Heart left ventricle (tissue), 16 donors: ENCODE measurements at places on chromosomes 3 and 15. TPM values are rescaled to one million over a fixed set of nuclear protein-coding genes. Genes with fewer than 3 reads are reported as not detected.

- no peaks in the 10 kb centered on the region for H3K27me3 ChIP-seq
- no peak for DNase-seq
- no peak overlapping the region for H3K27ac ChIP-seq
- H3K36me3 ChIP-seq, result no peaks in the 10 kb centered on the region
- H3K4me3 ChIP-seq, result no peak overlapping the region
- peaks cover 19% of the 10 kb centered on the region for H3K4me1 ChIP-seq
These were observed 35.6 kb upstream of the TLE3 start for GRCh38 chr15:70133296-70133695.

DNA sequence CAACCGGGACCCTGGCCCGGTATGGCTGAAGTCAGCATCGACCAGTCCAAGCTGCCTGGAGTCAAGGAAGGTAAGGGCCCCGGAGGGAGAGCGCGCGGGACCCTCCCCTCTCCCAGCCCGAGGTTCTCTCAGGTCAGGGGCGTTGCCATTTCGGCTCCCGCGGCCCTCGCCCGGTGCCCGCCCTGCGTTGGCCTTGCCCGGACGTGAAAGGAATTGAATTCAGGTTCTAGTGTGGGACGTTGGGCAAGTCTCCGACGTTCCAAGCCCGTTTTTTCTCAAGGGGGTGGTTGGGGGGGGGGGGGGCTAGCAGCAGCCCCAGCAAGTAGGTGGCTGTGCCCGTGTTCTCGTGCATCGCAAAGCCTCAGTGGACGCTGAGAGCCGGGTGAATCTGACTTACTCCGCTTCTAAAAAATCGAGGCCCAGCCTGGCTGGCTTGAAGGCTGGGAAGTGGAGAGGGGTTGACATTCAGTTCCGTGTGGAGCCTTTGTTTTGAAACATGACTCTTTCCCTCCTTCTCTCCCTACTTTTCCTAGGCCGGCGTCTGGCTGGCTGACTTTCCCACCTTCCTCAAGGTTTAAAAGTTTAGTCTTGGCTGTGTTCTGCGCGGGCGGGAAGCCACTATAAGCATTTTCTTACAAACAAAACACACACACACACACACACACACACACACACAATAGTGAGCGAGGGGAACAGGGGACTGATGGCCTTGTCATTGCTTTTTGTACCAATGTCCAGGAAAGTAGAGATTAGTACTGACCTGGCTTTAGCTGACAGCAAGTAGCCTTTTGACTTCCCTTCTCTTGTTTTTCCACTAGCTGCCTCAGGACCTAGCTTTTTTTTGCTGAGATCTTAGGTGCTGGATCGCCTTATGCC, at the start of gene UTS2B:
Gene UTS2B, minus strand, starts transcription at position 873 of the 876 bp plus-strand sequence. CDS start 48,337 bp downstream, outside the sequence.
- H3K4me1 ChIP-seq, result peaks cover 22% of the 10 kb centered on the region
- peak within 1 kb of the TSS; percentile 94 for H3K4me3 ChIP-seq
- peak; percentile 58 for DNase-seq
- no peaks in the 10 kb centered on the region for H3K36me3 ChIP-seq
- H3K27ac ChIP-seq, result peak within 1 kb of the TSS; percentile 98

- DNase-seq, result no peak
- H3K36me3 ChIP-seq, result no peaks in the 10 kb centered on the region
- H3K27ac ChIP-seq, result no peak overlapping the region
- no peak overlapping the region for H3K4me3 ChIP-seq
These were observed 44.4 kb upstream of the LARS2 start for GRCh38 chr3:45343947-45344346.

GRCh38 chr15:93520206-93520605, 431.2 kb upstream of the RGMA start:
- no peak overlapping the region for H3K4me3 ChIP-seq
- no peak overlapping the region for H3K27ac ChIP-seq
- H3K4me1 ChIP-seq, result no peaks in the 10 kb centered on the region
- DNase-seq, result no peak

DNA sequence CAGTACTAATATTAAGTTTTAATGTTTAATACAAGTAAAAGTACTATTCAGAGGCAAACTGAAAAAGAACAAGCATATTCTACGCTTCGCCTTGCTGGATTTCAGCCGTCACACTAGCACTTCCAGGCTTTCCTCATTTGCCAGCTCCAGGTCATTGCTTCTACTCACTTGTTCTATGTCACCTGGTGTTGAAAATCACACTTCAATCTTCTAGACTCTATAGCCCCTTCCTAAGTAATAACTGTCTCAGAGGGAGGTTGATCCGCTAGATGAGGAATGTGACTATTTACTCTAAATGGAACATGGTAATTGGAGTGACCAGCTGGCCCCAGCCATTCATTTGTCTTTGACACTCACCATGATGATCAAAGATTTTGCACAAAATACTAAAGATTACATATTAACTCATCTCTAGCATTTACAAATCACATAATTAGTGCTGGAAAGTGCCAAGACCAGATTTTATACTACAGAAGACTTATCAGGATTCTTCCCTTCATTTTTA, 92.0 kb downstream of the GAP43 start:
- H3K4me3 ChIP-seq, result no peak overlapping the region
- H3K27me3 ChIP-seq, result no peaks in the 10 kb centered on the region
- no peaks in the 10 kb centered on the region for H3K4me1 ChIP-seq

DNA sequence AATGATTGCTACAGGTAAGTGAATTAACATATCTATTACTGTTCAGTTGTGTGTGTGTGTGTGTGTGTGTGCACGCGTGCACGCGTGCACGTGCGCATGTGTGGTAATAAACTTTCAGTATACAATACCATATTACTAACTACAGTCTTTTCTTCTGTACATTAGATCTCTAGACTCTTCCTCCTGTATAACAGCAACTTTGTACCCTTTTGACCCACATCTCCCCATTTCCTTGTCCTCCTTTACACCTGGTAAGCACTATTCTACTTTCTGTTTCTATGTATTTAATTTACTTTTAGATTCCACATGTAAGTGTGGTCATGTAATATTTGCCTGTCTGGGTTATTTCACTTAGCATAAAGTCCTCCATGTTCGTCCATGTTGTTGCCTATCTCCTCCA, 29.1 kb upstream of the GOLIM4 start:
- no peak overlapping the region for H3K4me3 ChIP-seq
- no peaks in the 10 kb centered on the region for H3K36me3 ChIP-seq
- H3K27ac ChIP-seq, result no peak overlapping the region
- no peaks in the 10 kb centered on the region for H3K4me1 ChIP-seq
- no peaks in the 10 kb centered on the region for H3K27me3 ChIP-seq
- no peak for DNase-seq

- no peak overlapping the region for H3K4me3 ChIP-seq
- DNase-seq, result no peak
- H3K27me3 ChIP-seq, result no peaks in the 10 kb centered on the region
- no peak overlapping the region for H3K27ac ChIP-seq
- no peaks in the 10 kb centered on the region for H3K4me1 ChIP-seq
- H3K36me3 ChIP-seq, result no peaks in the 10 kb centered on the region
These were observed 87.0 kb downstream of the CFAP20DC start for GRCh38 chr3:58962816-58963215.

DNA sequence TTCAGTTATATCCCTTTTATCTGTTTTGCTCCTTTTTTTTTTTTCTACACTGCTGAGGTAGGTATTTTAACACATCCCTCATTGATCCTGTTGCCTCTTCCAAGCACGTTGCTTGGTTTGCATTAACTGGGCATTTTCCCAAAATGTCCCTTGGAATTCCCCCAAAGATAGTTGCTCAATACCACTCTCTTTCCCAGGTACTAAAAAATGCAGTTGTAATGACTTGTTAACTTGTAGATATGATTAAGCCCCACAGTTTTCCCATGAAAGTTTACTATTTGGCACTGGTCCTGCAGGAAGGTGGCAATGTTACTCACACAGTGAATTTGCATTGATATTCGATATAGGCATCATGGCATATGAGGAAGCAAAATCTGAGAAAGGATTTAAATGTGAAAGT, 67.1 kb downstream of the GRM7 start:
- H3K36me3 ChIP-seq, result no peaks in the 10 kb centered on the region
- no peaks in the 10 kb centered on the region for H3K4me1 ChIP-seq
- no peak for DNase-seq
- H3K27ac ChIP-seq, result no peak overlapping the region

DNA sequence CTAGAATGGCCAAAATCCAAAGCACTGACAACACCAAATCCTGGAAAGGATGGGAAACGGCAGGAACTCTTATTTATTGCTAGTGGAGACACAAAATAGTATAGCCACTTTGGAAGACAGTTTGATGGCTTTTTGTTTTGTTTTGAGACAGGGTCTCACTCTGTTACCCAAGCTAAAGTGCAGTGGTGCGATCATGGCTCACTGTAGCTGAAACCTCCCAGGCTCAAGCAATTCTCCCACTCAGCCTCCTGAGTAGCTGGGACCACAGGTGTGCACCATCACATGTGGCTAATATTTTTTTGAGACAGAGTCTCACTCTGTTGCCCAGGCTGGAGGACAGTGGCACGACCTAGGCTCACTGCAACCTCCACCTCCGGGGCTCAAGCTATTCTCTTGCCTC, 27.3 kb upstream of the GPR160 start:
- H3K4me3 ChIP-seq, result no peak overlapping the region
- DNase-seq, result no peak
- no peak overlapping the region for H3K27ac ChIP-seq
- no peaks in the 10 kb centered on the region for H3K36me3 ChIP-seq
- H3K4me1 ChIP-seq, result peaks cover 7% of the 10 kb centered on the region

GRCh38 chr15:98076021-98076816, 115.7 kb downstream of the ARRDC4 start:
- peak overlapping the region; percentile 16 for H3K27ac ChIP-seq
- no peaks in the 10 kb centered on the region for H3K27me3 ChIP-seq
- no peak overlapping the region for H3K4me3 ChIP-seq
- H3K36me3 ChIP-seq, result no peaks in the 10 kb centered on the region
- peak; percentile 65 for DNase-seq

GRCh38 chr3:65894679-65895453, 143.9 kb downstream of the MAGI1 start:
- no peak overlapping the region for H3K27ac ChIP-seq
- H3K4me1 ChIP-seq, result no peaks in the 10 kb centered on the region
- no peak overlapping the region for H3K4me3 ChIP-seq
- H3K36me3 ChIP-seq, result no peaks in the 10 kb centered on the region

- H3K27me3 ChIP-seq, result no peaks in the 10 kb centered on the region
- no peak for DNase-seq
- peaks cover 7% of the 10 kb centered on the region for H3K36me3 ChIP-seq
- H3K27ac ChIP-seq, result peak overlapping the region; percentile 76
- no peak overlapping the region for H3K4me3 ChIP-seq
These were observed 108.4 kb downstream of the OXNAD1 start for GRCh38 chr3:16373341-16373946.

DNA sequence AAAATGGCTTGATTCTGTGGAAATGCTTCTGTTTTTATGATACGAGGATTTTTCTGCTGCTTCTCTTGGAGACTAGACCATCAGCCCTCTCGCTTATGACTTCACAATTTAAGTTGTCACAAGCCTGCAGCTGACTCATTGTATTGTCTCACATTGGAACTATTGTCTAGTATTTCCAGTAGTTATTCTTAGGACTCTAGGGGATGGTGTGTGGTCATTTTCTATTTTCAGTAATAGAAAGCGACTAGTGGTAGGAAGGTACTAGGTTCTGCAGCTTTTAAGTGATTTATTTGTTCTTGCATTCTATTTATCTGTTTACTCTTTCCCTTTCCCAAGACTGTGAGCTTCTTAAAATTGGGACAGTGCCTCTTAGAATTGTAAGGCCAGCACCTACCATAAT, 66.3 kb upstream of the CRTC3 start:
- peaks cover 60% of the 10 kb centered on the region for H3K4me1 ChIP-seq
- H3K27ac ChIP-seq, result peak overlapping the region; percentile 78
- no peak overlapping the region for H3K4me3 ChIP-seq
- H3K36me3 ChIP-seq, result peaks cover 95% of the 10 kb centered on the region

DNA sequence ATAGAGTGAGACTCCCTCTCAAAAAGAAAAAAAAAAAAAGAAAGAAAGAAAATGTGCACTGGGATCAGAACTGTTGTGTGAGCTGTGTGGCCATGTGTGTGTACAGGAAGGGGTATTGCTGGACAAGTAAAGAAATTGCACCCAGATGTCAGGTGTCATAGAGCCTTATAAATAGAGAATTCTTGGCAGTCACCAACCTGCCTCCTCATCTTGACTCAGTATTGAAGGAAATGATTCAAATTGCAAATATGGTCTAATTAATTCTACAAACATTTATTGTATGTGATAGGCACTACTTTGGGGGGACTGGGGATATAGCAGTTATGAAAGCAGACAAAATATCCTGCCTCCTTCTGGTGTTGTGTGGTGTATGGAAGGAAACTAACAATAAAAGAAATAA, 243.8 kb upstream of the TTC14 start:
- H3K27ac ChIP-seq, result no peak overlapping the region
- no peaks in the 10 kb centered on the region for H3K27me3 ChIP-seq
- H3K4me1 ChIP-seq, result no peaks in the 10 kb centered on the region
- H3K36me3 ChIP-seq, result no peaks in the 10 kb centered on the region
- H3K4me3 ChIP-seq, result no peak overlapping the region

DNA sequence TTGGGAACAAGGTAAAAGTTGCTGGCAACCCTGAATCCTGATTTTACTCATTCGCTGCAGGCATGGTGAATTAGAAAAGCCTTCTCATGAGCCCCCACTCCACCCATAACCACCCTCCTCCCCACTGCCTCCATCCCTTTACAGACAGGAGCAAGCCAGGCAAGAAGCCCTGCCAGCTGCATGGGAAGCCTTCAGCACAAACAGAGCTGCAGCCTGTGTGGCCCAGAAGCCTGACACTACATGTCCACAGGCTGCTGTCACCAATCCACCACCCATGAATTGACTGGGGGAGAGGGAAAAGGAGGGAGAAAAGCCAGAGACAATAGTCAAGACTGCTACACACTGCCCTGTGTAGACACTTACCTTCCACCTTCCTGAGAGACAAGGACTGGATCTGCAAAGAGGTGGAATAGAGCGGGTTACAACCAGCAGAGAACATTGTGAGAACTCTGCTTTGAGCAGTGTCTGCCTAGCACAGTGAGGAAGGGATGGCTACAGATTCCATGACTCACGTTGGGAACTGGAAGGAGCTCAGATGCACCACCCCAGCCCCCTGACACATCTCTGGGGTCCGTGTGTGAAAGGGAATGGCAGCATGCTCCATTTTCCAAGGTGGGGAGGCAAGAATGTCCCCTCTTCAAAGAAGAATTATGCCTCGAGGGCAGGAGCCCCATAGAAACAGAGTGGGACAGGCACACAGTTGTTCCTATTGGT, 33.9 kb downstream of the DZIP1L start:
- no peak overlapping the region for H3K4me3 ChIP-seq
- DNase-seq, result no peak
- peak overlapping the region; percentile 49 for H3K27ac ChIP-seq
- H3K36me3 ChIP-seq, result peaks cover 49% of the 10 kb centered on the region
- no peaks in the 10 kb centered on the region for H3K4me1 ChIP-seq
- no peaks in the 10 kb centered on the region for H3K27me3 ChIP-seq

GRCh38 chr3:122031123-122031468, 9.0 kb upstream of the ILDR1 start:
- no peak for DNase-seq
- no peak overlapping the region for H3K4me3 ChIP-seq
- no peaks in the 10 kb centered on the region for H3K36me3 ChIP-seq

The TRPM7 gene
- 30.6 TPM for total RNA-seq

The PP2D1 gene
- total RNA-seq, result not detected

The P3H2 gene
- 3.8 TPM for total RNA-seq

The CHST14 gene
- total RNA-seq, result 10.4 TPM

The LYZL4 gene
- total RNA-seq, result not detected

The CEMIP gene
- 0.49 TPM for total RNA-seq

The CIB2 gene
- 10.4 TPM for total RNA-seq

The TMEM212 gene
- total RNA-seq, result not detected
